Body of pancreas (tissue), 4 donors: ENCODE measurements at places on chromosomes 16 and 17. TPM values are rescaled to one million over a fixed set of nuclear protein-coding genes. Genes with fewer than 3 reads are reported as not detected.

TNFSF13 gene
- 11.9 TPM for total RNA-seq

DNA sequence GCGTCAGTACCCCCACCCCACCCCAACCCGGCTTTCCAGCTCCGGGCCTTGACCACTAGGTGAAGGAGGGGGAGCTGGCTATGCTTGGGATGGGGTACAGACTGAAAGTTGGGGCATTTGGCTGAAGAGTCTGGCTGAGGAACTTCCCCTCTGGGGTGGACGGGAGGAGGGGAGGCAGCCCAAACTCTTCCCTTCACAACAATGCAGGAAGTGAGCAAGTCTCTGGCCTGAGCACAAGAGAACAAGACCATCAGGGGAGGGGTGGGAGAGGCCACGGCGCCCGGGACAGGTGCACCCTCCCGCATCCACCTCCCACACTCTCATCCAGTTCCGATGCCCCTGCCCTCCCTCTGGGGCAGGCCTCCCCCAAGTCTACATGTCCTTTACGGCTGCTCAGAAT lies 5.6 kb downstream of the USH1G start:
- no peaks in the 10 kb centered on the region for H3K27me3 ChIP-seq
- H3K4me1 ChIP-seq: peaks cover 6% of the 10 kb centered on the region
- no peak overlapping the region for H3K4me3 ChIP-seq
- H3K27ac ChIP-seq: no peak overlapping the region

DNA sequence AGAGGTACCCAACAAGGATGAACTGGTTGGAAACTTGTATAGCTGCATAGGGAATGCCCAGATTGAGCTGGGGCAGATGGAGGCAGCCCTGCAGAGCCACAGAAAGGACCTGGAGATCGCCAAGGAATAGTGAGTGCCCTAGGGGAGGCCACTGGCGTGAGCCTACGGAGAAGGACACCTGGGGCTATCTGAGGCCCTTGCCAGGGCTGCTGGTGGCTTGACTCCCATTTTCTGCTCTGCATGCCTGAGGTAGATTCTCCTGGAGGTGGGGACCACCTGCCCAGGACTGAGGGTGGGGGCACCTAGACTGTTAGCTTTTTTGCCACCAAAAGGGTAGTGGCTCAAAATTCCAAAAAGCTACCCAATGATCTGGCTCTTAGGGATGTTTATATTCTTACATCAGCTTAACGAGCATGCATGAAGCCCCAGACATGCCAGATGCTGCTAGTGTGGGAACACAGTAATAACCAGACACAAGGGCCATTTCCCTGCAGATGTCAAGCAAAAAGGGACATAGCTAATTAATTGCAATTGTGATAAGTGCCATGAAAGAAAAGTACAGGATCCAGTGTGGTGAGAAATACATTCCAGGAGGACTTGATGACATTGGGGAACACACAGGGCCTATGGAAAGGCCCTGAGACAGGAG lies 8.8 kb downstream of the ODAD4 start:
- H3K36me3 ChIP-seq: no peaks in the 10 kb centered on the region
- no peak overlapping the region for H3K4me3 ChIP-seq

GRCh38 chr17:64532409-64532808 lies 25.6 kb downstream of the CEP95 start:
- no peaks in the 10 kb centered on the region for H3K4me1 ChIP-seq
- DNase-seq: no peak
- H3K4me3 ChIP-seq: no peak overlapping the region
- H3K27me3 ChIP-seq: no peaks in the 10 kb centered on the region
- peaks cover 62% of the 10 kb centered on the region for H3K36me3 ChIP-seq
- H3K27ac ChIP-seq: no peak overlapping the region

DNA sequence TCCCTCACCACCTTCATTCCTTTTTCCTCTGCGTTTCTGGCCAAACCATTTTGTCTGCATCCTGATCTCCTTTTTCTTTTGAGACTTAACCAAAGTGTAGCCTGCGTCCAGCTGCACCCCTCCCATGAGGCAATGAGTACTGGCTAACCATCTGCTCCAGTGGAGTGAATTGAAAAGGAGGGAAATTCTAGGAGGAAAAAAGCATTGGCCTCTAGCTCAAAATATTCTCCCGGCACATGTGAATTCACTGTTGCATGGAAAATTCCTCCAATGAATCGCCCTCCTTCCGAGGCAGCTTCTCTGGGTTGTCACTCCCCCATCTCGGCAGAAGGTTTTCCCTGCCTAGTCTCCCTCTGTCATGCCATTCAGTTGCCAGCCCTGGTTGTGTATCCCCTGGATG lies 5.6 kb downstream of the RAP1GAP2 start:
- no peak for DNase-seq
- H3K27ac ChIP-seq: no peak overlapping the region
- H3K4me1 ChIP-seq: no peaks in the 10 kb centered on the region

DNA sequence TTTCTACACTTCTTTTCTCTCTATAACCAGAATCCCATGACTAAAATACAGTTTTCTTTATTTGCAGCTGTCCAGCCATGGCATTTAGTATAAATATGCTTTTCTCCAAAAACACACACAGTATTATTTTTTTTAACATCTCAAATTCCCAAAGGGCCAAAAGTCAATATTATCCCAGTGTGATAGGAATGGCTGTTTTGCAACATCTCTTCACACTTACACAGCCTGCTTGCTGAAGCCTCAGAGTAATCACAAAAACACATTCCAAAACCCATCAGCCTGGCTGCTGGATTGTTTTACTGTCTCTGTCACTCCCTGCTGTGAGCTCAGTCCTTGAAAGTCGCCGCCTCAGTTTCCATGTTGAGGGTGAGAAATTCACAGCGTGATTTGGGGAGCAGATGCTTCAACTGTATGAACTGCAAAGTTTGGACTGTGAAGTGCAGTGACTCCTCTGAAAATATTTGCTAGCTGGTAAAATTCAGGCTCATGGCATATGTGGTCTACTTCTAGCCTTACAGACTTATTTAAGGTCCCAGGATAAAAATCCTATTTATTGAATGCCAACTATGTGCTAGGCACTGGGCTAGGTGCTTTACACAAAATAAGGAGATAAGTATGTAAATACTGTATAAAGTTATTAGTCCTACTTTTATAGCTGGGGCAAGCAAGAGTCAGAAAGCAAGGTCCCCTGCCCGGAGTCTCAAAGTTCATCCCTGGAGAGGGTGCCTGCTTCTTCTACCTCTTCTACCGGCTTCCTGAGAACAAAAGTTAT lies 116.5 kb downstream of the SOCS1 start:
- no peaks in the 10 kb centered on the region for H3K4me1 ChIP-seq
- H3K36me3 ChIP-seq: no peaks in the 10 kb centered on the region

DNA sequence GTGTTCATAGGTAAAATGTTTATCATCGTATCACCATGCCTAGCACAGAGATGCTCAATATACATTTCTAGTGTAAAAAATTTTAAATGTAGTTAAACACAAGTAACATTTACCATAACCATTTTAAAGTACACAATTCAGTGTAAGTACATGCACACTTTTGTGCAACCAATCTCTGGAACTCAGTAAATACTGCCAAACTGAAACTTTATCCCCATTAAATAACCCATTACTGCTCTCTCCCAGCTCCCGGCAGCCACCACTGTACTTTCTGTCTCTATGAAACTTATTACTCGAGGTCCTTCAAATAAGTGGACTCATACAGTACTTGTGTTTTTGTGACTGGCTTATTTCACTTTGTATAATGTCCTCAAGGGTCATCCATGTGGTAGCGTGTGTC lies 29.0 kb downstream of the RMI2 start:
- no peaks in the 10 kb centered on the region for H3K36me3 ChIP-seq
- H3K27ac ChIP-seq: no peak overlapping the region
- DNase-seq: no peak
- peaks cover 11% of the 10 kb centered on the region for H3K4me1 ChIP-seq
- H3K4me3 ChIP-seq: no peak overlapping the region
- no peaks in the 10 kb centered on the region for H3K27me3 ChIP-seq
